Stimulated activated CD8-positive, alpha-beta memory T cell treated with anti-CD3 and anti-CD28 coated beads, Interleukin-4, amount 100 ng/mL, for 1 hour (primary cell): ENCODE measurements at places on chromosomes 3 and 15.

DNA sequence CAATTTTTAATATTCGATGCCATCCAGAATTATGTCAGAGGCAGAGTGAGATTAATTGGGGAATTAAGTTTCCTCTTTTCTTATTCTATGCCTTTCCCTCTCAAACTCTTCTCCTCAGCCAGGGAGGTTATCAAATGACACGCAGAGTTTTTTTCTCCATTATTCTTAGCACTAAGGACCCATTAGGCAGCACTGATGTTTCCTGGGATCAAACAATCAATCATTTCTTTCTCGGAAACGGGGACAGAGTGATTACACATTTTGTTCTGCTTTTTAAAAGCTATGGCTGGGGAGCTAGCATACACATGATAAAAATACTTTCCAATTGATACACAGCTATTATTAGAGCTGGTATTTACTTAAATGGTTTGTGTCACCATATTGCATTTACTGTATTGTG lies 35.3 kb upstream of the PSMD6 start:
- no peak for DNase-seq

DNA sequence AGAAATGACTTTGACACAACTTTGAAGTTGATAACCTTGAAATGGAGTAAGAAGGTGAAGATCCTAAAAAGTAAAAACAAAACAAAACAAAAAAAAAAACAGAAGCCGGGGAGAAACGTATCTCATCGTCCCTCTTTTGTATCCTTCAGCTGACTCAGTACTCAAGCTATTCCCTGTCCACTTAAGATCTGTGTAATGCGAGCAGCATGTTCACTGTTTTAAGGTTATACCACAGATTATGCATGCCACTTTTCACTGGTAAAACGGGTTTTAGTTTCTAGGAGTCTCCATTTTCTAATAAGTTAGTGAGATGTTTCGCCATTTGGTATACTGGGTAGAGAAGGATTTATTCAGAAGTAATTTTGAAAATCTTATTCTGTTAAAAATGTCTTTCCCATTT lies 324.3 kb downstream of the FEZF2 start:
- no peak for DNase-seq

DNA sequence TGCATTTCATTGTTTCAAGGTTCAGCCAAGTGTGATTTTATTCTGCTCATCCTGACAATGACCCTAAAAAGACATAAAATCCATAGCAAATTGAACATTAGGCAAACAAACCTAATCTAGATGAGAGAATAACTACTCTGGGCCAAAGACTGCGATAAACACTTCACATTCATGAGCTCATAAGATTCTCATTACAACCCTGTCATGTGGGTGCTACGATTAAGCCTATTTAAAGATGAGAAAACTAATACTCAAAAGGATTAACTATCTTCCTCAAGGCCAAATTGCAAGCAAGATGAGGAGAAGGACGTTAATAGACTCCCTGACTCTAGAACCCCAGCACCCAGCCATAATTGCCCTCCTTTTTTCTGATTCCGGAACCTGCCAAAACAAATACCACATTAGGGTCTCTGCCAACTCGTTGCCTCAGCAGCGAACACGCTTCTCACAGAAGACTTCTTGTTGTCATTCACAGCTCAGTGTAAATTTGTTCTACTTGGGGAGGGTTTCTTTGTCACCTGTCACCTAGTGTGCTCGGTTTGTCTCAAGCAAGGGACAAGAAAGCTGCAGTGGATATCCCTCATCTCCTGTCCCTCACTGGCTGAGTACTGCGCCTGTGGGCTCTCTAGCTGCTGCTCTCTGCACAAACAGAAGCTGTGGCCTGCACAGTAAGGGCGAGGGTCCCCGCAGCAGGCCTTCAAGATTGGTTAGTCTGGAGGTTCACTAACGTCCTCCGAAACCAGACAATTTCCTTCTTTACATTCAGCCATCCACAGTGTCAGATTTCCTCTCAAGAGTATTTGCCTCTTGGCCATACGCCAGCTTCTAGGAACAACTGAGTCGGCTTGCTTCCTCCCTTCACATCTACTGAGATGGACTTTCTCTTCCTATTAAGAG lies 200.0 kb upstream of the UBE2E2 start:
- DNase-seq = no peak

DNA sequence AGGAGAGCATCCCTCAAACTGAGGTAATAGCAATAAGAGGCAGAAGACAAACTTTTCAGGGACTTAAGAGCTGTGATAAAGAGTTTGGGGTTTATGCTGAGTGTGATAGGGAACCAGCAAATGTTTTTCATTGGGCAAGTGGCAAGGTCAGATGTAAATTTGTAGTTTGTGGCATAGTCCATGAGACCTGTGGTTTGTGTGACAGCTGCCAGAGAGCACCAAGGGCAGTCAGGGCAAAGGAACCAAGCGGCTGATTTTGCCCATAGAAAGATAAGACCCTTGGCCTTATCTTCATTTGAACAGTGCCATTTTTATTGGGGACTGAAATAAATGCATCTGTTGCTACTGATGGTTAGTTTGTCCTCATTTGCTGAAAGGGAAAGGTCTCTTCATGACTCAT lies 220.3 kb downstream of the LRRN1 start:
- DNase-seq = no peak

DNA sequence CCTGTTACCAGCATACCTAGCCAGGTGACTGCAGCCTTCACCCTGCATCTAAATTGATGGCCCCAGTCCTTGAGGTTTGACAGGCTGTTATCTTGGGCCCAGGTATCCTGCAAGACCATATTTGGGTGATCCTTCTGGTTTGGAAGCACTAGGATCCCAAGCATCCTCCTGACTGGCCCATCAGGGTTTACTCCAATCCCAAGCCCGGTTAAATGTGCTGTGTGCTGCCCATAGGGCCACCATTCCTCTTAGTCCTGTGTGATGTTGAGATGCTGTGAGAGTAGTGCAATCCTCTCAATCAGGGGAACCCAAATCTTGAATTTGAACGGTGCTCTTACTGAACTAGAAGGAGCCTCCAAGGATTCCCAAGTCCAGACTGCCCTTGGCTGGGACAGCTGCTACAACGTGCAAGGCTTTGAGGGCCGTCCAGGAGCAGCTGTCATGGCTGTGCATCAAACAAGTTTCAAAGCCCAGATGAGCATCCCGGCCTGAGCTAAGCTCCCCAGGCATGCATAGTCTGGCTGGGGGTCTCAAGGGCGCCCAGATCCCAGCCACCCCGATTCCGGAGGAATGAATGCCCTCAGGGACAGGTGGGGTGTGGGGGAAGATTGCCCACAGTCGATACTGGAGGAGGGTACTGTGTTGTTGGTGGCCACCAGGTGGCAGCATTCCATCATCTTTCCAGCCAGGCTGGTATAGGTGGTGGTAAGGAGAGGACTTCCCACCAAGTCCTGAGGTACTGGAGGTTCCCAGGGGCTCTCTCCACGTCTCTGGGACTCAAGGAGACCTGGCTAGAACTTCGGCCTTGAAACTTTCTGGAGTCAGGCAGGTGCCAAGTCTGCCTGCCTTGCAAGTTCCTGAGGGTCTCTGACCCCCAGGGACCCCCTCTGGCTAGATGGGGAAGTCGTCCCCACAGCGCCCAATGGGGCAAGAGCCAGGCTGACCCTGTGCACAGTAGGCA lies 32.6 kb downstream of the RBM5 start:
- peak; percentile 32 for DNase-seq

DNA sequence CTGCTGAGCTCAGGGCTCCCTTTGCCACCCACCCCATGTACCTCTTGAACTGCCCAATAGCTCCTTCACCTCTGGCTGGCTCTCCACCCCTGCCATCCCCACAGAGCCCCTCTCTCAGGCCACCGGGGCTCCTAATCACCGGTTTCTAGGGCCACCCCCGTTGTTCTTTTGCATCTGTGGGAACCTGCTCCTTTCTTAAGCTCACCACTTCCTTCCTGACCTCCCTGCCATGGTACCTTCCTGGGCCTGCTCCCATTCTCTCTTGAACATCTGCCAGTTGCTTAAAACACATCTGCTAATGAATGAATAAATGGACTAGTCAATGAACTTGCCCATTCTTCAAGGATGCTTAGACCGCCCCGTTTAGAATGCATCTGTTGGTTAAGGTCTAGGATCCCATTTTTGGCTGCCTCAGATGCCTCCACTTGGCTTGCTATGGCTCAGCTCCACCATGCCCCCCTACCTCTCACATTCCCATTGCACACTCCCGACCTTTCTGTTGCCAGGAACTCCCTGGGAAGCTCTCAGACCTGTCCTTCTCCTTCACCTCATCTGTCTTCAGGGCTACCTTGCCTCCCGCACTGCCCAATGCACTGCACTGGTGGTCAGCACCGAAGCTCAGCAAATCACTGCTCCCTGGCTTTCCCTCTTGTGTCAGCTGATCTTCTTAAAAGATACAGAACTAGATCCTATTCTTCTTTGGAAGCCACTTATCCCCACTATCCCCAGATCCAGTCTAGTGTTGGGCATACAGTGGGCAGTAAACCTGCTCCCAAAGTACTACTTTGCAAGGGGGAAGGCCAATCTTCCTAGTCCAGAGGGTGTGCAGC lies 9.1 kb downstream of the AMOTL2 start:
- DNase-seq = no peak

GRCh38 chr3:17077606-17078005 lies 192.9 kb downstream of the PLCL2 start:
- DNase-seq = no peak

- DNase-seq = no peak
Measured at GRCh38 chr3:59432665-59433064, 382.8 kb upstream of the CFAP20DC start.

DNA sequence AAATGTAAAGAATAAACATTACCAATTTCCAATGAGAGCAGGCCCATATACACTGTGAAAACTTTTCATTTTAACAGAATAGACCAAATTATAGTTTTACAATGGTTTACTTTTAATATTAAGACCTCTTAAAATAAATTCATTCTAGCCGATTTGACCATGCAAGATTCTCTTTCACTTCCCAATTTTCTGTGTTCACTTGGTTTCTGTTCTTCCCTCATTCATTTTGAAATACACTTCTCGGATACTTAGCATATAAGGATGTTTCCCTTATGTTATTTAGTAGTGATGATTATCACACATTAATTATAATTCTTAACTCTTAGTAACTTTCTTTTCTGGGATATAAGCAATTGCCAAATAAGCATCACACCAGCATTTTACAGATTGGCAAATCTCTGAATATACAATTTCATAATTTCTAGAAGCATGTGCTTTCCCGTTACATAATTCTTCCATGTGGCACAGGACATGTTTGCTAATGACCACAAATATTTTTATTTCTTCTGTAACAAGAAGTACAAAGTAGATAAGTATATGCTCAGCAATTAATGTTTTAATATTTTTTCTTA lies 13.9 kb downstream of the OR5H15 start:
- no peak for DNase-seq

GRCh38 chr3:98529856-98530459 lies 1.8 kb upstream of the GPR15 start:
- no peak for DNase-seq

GRCh38 chr3:184727357-184728009 lies 15.6 kb upstream of the MAGEF1 start:
- no peak for DNase-seq

DNA sequence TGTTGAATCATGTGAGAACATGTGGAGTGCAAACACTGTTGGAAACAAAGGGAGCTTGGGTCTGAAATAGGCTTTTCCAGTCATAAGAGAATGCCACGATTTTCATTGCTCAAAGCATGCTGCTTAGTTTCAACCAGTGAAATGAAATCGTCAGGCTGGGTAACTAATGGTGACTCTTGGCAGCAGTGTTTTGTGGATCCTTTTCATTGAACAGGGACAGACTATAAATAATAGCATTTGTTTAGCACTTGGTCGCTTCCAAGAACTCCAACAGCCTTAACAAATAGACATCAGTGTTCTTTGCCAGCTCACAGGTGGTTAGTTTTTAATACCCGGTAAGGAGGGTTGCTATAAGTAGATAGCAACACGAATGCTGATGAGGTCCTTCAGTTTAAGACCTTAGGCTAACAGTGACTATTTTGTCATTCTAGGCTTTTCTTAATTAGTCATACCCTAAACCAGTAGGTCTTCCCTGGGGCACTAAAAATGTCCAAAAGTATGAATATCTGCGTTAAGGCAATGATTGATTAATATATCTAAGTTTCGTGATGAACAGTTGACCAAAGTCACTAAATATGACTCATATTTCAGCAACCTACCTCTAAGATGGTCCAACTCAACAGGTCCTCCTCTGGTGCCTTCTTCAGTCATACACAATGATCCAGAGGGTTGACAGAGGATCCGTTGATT lies 15.8 kb downstream of the TP63 start:
- no peak for DNase-seq

DNA sequence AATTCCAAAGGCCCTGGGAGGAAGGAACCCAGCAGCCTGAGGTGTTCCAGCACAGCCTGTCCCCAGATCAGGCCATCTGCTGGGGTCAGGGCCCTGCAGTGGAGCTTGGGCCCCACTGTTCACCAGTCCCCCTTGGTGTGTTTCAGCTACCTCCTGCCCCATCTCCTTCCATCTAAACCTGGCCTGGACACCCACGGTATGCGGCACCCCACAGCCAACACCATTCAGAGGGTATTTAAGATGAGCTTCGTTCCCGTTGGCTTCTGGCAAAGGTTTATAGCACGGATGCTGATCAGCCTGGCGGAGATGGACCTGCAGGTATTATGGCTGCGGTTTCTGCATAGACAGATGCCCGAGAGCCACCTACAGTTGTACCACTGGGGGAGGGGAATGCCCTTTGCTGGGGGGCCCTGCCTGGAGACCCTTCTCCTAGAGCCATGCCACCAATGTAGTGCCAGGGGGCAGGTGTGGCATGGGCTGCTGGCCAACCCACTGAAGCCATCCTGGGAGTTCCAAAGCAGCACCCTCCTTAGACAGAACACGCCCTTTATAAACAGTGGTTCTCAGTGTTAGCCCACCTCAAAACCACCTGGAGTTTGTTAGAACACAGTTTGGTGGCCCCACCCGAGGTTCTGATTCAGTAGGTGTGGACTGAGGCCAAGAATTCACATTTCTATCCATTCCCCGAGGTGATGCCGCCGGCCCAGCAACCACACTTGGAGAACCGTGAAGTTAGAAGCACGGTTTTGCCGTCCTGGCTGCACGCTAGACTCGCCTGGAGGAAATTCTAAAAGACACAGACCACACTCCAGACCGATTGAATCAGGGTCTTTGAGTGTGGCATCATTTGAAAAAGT lies 126.9 kb downstream of the LRRK1 start:
- no peak for DNase-seq

DNA sequence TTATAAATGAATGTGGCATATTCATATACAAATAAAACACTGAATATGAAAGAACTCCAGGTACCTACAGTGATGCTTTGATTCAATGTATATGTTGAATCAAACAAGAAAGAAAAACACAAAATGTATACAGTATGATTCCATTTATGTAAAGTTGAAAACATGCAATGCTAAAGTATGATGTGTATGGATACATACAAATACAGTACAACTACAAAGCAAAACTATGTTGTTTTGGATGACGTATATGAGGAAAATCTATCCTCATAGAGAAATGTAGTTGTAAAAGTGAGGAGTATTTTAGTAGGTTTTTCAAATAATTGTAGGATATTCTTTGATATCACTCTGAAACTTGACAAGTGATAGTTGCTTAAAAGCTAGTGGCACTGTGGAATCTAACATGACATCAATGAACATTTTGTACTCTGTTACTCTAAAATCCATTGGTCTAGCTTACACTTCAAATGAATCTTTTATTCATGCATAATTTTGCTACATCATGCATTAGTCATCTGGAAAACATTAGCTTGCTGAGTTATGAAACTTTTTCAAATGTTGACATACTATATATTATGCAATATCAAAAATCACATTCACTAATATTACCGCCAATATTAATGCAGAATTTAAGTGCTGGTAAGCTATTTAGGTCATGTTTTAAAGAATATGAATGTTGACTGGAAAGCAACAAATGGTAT lies 278.1 kb upstream of the CHRNA7 start:
- no peak for DNase-seq
